Activated CD4-positive, alpha-beta T cell treated with anti-CD3 and anti-CD28 coated beads for 36 hours (primary cell): ENCODE measurements at places on chromosomes 13 and 19. TPM values are rescaled to one million over a fixed set of nuclear protein-coding genes. Genes with fewer than 3 reads are reported as not detected.
A peak's percentile ranks its signal among the peaks of the same experiment; 100 is the strongest.

PLVAP gene
- total RNA-seq, result not detected

ZNF285 gene
- total RNA-seq, result 1.4 TPM

CYP4F2 gene
- not detected for total RNA-seq

ZNF571 gene
- total RNA-seq, result 2.4 TPM

GGACT gene
- total RNA-seq, result 7.0 TPM

RUBCNL gene
- 1.0 TPM for total RNA-seq

DNA sequence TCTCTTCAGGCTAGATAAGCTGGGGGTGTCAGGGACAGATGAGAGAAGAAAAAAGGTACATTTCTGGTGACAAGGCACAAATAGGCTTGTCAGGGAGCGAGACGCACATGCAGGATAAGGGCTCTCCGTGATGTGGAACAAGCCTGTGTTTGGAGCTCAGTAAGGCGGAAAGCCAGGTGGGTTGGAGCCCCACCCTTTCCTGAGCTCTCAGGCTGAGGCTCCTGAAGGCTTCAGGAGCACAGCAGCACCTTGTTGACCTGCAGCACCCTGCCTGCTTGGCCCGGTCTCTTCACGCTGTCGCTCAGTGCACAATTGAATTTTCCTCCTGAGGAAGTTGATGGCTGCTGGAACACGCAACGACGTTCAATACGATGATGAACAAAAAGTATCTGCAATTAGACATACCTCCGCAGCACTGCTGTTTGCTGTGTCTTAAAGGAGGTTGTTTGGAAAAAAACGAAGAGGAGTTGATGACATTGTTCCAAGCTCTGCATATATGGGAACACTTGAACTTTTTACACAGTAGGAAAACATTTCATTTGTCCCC lies 29.3 kb downstream of the SERP2 start:
- DNase-seq, result no peak

DNA sequence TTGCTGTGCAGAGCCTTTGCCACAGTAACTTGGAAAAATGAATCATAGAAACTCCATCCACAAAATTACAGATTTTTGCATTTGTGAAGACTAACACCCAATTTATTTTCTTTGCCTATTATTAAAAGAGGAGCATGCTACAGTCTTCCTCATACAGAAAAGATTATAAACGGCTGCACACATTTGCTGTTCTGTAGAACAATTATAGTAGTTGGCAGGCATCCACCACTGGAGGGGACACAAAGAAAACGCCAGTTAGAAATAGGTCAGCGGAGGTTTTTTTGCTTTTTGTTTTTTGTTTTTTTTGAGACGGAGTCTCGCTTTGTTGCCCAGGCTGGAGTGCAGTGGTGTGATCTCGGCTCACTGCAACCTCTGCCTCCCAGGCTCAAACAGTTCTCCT lies 51.6 kb downstream of the SACS start:
- no peak for DNase-seq

DNA sequence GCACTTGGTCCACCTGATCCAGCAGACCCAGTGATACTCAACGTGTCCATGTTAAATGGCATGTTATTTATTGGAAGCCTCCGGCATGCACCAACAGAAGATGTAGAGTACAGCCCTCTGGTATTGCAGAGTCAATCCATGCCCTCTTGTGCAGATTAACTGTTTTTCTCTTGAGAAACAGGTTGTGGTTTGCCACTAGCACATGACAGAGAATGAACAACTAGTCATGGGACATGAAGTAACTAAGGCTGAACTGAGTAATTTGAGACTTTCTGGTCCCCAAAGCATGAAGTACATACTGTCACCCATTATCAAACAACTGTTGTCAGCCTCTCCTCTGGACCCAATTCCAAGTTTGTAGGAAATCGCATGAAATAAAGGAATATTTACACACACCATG lies 3.2 kb downstream of the ZNF562 start:
- DNase-seq, result no peak

GRCh38 chr19:18202778-18203407 lies 949 bp downstream of the RAB3A start:
- DNase-seq, result peak; percentile 48

DNA sequence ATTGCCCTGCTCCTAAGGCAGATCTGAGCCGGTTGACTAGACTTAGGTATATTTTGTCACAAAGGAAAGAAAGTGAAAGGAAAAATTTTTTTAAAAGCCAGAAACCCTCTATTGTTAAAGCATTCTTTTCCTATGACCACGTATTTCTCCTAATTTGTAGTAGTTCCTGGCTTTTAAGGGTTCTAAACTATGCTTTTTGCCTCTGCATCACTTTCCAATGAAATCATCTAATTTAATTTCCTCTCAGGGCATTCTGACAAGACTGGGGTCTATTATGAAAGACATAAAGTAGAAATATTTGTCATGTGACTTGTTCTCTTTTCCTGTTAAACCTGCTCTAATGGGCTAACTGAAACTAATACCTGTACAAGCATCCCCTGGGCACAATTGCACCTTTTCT lies 233.0 kb upstream of the PRR20A start:
- no peak for DNase-seq

GRCh38 chr19:37948362-37948761 lies 41.4 kb downstream of the SIPA1L3 start:
- no peak for DNase-seq

DNA sequence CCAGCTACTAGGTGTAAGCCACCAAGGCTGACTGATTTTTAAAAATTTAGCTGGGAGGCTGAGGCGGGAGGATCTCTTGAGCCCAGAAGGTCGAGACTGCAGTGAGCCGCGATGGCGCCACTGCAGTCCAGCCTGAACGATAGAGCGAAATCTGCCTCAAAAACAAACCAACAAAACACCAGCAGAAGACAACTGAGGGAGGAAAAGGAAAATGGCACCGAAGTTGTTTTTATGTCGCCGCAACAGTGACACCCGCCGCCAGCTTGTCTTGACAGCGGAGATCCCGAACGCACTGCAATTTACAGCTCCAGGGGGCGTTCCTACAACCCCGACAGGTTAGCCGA lies 298 bp upstream of the FAM98C start:
- no peak for DNase-seq

GRCh38 chr19:35862528-35862927 lies 5.8 kb downstream of the KIRREL2 start:
- no peak for DNase-seq

DNA sequence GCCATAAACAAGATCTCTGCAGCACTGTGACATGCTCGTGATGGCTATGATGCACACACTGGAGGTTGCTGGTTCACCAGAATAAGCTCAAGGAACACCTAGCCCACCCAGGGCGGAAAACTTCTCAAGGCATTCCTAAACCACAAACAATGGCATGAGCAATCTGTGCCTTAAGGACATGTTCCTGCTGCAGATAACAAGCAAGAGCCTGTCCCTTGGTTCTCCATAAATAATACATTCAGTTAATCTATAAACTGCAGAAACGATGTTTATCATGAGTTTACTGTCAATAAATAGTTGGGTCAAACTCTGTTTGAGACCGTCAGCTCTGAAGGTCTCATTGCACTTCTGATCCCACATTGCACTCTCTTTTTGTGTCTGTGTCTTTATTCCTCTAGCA lies 18.6 kb upstream of the ZNF266 start:
- no peak for DNase-seq

GRCh38 chr13:48626726-48627451 lies 26.8 kb upstream of the CYSLTR2 start:
- DNase-seq, result no peak

DNA sequence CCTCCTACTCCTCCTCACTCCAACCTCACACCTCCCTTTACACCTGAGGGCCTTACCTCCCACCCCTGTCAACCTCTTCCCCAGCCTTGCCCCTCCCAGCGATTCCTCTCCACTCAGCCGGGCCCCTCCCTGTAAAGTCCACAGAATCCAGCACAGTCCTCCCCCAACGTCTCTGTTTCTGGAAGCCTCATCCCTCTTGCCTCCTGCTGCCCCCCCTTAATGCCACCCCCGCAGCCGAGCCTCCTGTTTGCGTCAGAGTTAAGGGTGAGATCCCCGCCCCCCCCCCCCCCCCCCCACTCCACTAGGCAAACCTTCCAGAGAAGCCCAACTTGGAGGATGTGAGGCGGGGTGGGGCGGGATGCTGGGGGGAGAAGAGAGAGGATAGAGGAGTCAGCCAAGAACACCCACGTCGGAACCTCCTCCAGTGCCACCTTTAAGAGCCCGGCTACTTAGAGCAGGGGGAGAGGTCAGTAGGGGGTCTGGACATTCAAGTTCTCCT lies 2.1 kb downstream of the UNC13A start:
- no peak for DNase-seq

DNA sequence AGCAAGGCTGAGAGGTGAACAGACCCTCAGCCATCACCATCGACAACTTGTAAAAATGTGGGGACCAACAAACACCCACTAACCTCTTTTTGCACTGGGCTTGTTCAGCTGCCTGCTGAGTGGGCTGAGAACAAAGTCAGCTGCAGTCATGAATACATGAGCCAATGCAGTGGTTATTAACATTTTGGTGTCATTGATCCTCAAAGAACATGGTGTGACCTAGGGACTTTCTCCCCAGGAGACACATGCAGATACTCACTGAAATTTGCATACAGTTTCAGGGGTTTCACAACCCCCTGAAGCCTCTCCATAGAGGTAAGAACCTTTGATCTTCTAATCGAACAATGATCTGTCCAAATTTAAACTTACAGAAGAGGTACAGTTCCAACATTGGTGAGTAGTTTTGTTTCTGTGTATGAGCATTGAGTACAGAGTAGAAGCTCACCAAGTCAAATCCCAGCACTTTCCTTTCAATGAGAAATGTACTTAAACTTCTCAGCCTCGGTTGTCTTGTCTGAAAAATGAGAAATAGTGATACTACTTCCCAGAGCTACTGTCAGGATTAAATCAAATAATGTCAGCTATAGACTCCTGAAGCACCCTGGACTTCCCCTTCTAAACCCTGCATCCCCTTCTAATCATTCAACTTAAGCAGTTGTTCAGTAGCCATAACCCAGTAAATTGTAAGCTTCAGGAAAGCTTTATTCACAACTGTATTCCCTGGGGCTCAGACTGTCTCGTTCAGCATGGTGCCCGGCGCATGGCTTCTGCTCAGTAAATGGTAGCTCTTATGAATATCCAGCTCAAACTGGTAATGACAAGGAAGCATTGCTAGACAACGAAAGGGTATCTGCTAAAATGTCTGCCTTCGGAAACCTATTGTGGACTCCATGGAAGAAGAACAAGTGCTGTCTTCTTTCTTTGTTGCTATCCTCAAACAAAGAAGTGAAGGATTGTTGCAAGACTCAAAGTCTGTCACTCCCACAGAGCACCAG lies 148.7 kb downstream of the FOXO1 start:
- peak; percentile 54 for DNase-seq

- DNase-seq, result no peak
Observed at GRCh38 chr19:32914879-32915660, 45.5 kb upstream of the SLC7A9 start.

GRCh38 chr19:51546650-51547396 lies 15.4 kb upstream of the SIGLEC6 start:
- peak; percentile 32 for DNase-seq

DNA sequence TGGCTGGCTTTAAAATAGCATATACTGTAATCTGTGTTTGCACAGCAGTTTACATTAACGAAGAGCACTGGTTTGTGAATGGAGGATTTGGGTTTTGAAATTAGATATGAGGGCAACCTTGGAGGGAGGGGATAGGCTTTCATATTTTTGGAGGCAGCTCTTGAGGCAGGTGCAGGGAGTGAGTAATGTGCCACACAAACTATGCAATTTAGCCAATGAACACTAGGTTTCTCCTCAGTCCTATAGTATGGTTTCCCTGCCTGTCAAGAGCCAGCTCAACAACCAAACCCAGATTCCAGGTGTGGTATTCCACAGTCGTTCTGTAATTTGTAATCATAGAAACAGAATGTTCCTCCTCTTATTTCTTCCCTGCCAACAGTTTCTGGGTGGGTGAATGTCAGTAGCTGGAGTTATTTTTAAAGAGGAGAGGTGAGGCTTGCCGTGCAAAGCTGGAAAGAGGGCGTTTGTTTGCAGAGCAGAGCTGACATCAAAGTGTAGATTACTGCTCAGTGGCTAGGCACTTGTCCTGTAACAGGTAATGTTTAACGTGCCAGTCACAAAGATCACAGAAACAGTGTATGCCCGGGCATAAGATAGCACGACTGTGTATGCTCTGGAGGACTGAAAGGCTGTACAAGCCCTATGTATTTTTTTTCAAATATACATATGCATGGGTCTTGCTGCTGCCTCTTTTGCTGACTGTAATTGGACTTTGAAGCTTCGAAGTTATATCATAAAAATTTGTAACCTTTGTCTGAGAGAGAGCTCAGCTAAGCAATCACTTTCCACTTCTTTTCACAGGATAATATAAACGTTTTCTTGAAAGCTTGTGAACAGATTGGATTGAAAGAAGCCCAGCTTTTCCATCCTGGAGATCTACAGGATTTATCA lies 124.2 kb downstream of the LMO7 start:
- DNase-seq, result peak; percentile 16

- DNase-seq, result no peak
Observed at GRCh38 chr13:110359840-110360301, 52.8 kb downstream of the COL4A2 start.

- no peak for DNase-seq
Observed at GRCh38 chr13:50678464-50679162, 164.9 kb downstream of the DLEU7 start.

- no peak for DNase-seq
Observed at GRCh38 chr19:10780368-10780767, 55.6 kb downstream of the TMED1 start.

DNA sequence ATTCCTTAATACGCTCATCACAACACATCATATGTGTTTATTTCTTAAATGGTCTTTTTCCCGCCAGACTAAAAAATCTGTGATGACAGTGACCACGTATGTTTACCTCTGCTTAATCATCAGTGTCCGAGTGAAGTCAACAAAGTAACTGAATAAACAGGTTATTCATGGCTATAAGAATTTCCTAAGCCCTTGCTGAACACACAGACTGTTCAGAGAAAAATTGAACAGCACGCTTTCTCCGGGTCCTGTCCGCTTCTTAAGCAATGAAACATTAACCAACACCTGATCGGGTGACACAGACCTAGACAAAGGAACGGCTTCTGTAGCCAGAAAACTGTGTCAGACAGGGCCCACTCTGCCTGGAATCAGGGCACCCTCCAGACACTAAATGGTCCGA lies 14.3 kb downstream of the SAFB2 start:
- DNase-seq, result no peak

- no peak for DNase-seq
Observed at GRCh38 chr13:71149498-71150363, 717.3 kb downstream of the DACH1 start.

DNA sequence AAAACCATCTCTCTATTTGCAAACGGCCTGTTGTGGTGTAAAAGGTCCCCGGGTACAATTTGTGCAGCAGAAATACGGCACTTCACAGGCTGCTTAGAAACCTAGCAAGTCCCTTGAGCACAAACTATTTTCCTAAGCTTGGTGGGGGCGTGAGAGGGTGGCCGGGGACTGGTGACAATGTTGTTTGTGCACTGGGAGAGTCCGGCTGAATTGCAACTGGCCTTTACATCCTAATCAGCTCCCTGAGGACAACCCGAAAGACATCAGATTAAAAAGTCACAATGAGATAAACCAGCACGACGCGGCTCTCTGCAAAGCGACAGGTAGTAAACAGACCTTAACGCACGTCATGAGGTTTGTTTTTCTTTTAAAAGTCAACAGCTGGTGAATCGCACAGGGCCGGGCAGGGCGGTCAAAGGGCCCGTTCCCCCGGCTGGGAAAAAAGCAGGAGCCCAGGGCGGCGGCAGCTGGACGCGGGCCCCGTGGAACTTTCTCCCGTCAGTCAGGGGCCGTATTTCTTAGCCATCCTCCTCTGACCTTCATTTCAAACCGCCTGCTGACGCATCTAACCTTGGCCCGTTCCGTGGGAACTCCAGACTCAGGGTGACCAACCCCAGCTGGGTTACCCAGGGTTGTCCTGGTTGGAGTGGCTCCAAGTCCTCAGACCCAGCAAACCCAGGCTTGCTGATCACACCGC lies 112.3 kb downstream of the GADD45B start:
- no peak for DNase-seq
